ENCODE measurements at places on chromosomes 3 and 15. TPM values are rescaled to one million over a fixed set of nuclear protein-coding genes. Genes with fewer than 3 reads are reported as not detected.

GRCh38 chr3:98759629-98760028 is 3.5 kb upstream of the ST3GAL6 start:
- H3K4me1 ChIP-seq, result peaks cover 9% of the 10 kb centered on the region
- H3K27me3 ChIP-seq, result no peaks in the 10 kb centered on the region
- no peak overlapping the region for H3K4me3 ChIP-seq
- no peak for DNase-seq
- no peaks in the 10 kb centered on the region for H3K36me3 ChIP-seq

DNA sequence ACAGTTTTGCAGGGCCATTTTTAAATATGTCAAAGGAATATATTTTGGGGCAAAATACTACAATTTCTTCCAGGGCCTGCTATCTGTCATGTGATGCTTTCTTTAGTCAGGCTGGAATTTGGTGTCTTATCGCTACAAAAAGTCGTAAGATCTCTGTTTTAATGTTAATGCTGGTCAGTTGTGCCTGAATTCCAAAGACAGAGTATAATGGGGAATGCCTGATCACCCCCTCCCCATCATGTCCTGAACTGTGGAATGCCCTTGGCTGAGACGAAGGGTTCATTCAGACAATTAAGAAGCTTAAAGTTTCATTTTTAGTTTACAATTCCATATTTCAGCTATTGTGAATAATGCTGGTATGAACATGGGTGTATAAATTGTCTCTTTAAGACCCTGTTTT is 203.0 kb downstream of the TBC1D5 start:
- H3K27me3 ChIP-seq, result no peaks in the 10 kb centered on the region
- H3K36me3 ChIP-seq, result no peaks in the 10 kb centered on the region
- DNase-seq, result peak; percentile 70
- H3K4me3 ChIP-seq, result no peak overlapping the region
- peak overlapping the region; percentile 48 for H3K27ac ChIP-seq

DNA sequence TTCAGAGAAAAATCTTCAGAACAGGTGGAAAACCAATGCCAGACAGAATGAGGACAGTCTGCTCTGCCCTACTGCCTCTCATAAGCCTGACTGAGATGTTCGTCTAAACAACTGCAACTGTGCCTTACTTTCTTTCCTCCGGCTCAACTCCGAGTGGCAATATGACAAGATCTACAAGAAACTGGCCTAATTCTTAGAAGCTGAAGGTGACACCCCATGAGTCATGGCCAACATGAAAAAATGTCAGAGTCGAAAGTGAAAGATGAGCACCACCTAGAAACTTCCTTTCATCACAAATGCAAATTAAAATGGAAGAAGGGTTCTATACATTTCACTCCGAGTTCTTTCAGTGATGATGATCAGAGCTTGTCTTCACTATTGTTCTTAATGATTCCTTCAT is 12.9 kb downstream of the PCYT1A start:
- no peak for DNase-seq
- H3K4me1 ChIP-seq, result 0 out of 2 replicates have a peak, but pooled peaks cover 4% of the 10 kb centered on the region
- no peak overlapping the region for H3K4me3 ChIP-seq
- H3K27me3 ChIP-seq, result no peaks in the 10 kb centered on the region
- H3K27ac ChIP-seq, result no peak overlapping the region

Gene CHRFAM7A
- 2.5 TPM for total RNA-seq

Gene UNC13C
- total RNA-seq, result 0.58 TPM

Gene ILDR1
- total RNA-seq, result 0.97 TPM

Gene RBMS3
- total RNA-seq, result 5.5 TPM

DNA sequence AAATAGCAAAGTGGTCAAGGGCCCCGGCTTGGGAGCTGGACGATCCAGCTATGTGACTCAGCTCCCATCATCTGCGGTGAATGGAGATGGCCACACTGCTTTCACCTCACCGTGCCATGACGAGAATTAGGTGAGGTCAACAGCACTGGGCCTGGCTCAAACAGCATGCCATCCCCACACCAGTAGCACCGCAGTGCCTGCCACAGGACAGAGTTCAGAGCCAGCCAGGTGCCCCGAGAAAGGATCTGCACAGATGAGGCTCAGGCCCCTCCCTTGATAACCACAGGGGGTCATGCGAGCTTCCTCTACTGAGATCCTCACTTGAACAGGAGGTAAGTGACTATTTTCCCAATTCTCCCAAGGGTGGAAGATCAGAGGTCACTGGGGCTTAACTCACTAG is 29.4 kb downstream of the ZXDC start:
- DNase-seq, result peak; percentile 70
- peaks cover 7% of the 10 kb centered on the region for H3K4me1 ChIP-seq
- H3K27ac ChIP-seq, result no peak overlapping the region
- no peaks in the 10 kb centered on the region for H3K36me3 ChIP-seq

GRCh38 chr3:149430216-149430615 is 44.3 kb upstream of the TM4SF4 start:
- no peak for DNase-seq
- H3K4me3 ChIP-seq, result no peak overlapping the region
- H3K27me3 ChIP-seq, result no peaks in the 10 kb centered on the region
- no peaks in the 10 kb centered on the region for H3K4me1 ChIP-seq

DNA sequence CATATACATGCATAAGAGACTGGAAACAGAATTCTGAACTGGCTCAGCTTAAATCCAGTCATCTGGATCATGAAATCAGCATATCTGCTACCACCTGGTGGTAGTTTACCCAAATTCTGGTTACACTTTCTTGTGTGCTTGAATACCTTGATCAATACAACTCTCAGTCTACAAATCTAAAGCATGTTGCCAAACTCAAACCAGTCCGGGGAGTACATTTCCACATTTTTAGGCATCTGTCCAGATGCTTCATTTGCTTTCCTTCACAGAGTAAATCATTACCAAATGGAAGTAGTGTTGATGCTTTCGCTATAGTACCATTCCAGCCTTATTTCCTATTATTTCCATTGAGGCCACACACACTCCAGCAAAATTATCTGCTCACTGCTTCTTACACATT is 126.4 kb downstream of the P2RY1 start:
- H3K36me3 ChIP-seq, result no peaks in the 10 kb centered on the region
- H3K27ac ChIP-seq, result no peak overlapping the region
- H3K4me1 ChIP-seq, result no peaks in the 10 kb centered on the region
- H3K27me3 ChIP-seq, result no peaks in the 10 kb centered on the region
- DNase-seq, result peak; percentile 57

DNA sequence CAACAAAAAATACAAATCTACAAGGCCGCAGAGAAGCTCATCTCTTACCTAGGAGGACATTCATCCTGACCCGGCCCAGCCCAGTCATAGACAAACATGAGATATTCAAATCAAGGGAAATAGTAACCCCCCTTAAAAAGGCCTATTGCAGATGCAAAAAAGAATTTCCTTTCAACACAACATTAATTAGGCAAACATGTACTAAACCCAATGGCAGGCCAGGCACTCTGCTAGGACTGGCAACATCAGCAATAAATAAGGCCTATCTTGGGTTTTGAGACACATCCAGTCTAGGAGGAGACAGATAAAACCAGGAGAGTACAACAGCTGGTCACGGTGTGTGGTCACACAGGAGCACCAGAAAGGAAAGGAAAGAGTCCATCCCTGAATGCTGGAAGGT is 61.4 kb downstream of the ADCY5 start:
- H3K4me3 ChIP-seq, result no peak overlapping the region
- no peaks in the 10 kb centered on the region for H3K36me3 ChIP-seq
- H3K27me3 ChIP-seq, result no peaks in the 10 kb centered on the region
- H3K4me1 ChIP-seq, result peaks cover 9% of the 10 kb centered on the region

- H3K27me3 ChIP-seq, result no peaks in the 10 kb centered on the region
- DNase-seq, result peak; percentile 62
Observed at GRCh38 chr3:189652042-189652441, 20.9 kb downstream of the TP63 start.

Gene CD80
- total RNA-seq, result not detected

Gene SGO1
- 31.8 TPM for total RNA-seq

Gene CLDN1
- 4.2 TPM for total RNA-seq

- 0 out of 2 replicates have a peak overlapping the region, but pooled peaks have one; percentile 18 for H3K27ac ChIP-seq
- H3K36me3 ChIP-seq, result no peaks in the 10 kb centered on the region
- DNase-seq, result no peak
- H3K4me1 ChIP-seq, result peaks cover 13% of the 10 kb centered on the region
- H3K4me3 ChIP-seq, result no peak overlapping the region
- no peaks in the 10 kb centered on the region for H3K27me3 ChIP-seq
Observed at GRCh38 chr3:32366638-32367397, 24.8 kb upstream of the CMTM7 start.

GRCh38 chr3:78926523-78926922 is 841.3 kb downstream of the ROBO1 start:
- no peaks in the 10 kb centered on the region for H3K27me3 ChIP-seq
- no peaks in the 10 kb centered on the region for H3K36me3 ChIP-seq
- H3K4me1 ChIP-seq, result no peaks in the 10 kb centered on the region

DNA sequence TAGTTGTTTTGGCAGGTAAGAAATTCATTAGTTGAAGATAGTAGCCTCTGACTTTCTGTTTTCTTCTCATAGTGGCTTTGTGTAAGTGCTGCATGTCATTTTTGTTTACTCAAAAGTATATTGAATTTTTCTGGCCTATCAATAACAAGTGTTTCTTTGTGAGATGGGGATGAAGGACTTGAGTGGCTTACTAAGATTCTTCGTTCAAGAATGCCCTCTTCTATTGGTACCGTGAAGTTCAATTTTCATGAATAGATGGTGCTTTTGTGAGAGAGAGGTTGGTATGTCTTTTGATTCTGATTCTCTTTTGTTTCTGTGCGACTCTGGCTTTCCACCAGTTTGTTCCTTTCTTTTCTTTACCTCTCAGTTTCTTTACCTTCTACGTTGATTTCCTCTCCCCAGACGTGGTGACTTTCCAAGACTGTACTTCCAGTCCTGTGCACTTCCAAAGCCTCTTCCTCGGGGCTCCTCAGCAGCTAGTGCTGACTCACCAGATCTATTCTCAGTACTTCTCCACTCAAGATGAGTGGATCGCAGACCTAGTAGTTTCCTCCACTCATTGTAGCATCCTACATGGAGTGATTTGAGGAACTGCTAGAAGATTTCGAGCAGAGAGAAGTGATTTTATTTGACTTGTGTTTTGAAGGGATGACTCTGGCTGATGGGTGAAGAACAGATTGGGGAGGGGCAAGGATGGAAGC is 82.0 kb upstream of the EPHB3 start:
- no peak for DNase-seq
- H3K4me1 ChIP-seq, result no peaks in the 10 kb centered on the region
- H3K36me3 ChIP-seq, result no peaks in the 10 kb centered on the region

GRCh38 chr3:59605318-59605717 is 555.5 kb upstream of the CFAP20DC start:
- no peak overlapping the region for H3K4me3 ChIP-seq
- H3K36me3 ChIP-seq, result no peaks in the 10 kb centered on the region
- H3K4me1 ChIP-seq, result no peaks in the 10 kb centered on the region
- DNase-seq, result no peak
- no peak overlapping the region for H3K27ac ChIP-seq

DNA sequence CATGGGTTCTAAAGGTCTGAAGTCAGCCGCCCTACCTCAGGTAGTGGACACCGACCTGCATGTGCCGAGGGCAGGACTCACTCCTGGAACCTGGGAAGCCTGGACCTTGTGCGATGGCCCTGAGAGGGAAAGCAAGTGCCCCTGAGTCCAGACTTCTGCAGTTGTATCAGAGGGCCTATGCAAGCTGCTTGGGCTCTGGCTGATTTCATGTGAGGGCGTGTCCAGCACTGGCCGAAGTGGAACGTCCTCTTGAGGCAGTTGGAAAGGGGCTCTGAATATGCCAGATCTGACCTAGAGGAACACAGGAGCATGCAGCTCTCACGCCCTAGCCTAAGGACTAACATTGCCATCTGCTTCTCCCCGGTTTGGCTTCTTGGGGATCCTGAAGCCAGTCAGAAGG is 2.5 kb upstream of the CAMP start:
- H3K4me1 ChIP-seq, result no peaks in the 10 kb centered on the region
- no peak overlapping the region for H3K4me3 ChIP-seq
- no peak for DNase-seq
- no peaks in the 10 kb centered on the region for H3K27me3 ChIP-seq
- H3K27ac ChIP-seq, result no peak overlapping the region
- no peaks in the 10 kb centered on the region for H3K36me3 ChIP-seq

- H3K4me1 ChIP-seq, result no peaks in the 10 kb centered on the region
- no peak overlapping the region for H3K27ac ChIP-seq
- H3K4me3 ChIP-seq, result no peak overlapping the region
- no peaks in the 10 kb centered on the region for H3K36me3 ChIP-seq
- no peak for DNase-seq
Observed at GRCh38 chr15:51288143-51289065, 50.0 kb downstream of the CYP19A1 start.

Gene SLC28A2
- total RNA-seq, result not detected

DNA sequence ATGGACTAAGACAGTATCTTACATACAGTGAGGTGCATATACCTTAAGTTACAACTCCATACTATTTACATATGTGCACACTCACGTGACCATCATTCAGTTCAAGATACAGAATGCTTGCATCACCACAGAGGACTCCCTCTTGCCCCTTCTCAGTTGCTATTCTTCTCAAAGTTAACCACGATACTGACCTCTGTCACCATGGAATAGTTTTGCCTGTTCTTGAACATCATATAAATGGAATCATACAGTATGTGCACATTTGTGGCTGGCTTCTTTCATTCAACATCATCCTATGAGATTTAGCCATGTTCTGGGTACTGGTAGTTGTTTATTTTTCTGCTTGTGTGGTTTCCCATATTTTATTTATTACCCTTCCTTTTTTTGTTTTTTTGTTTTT is 10.4 kb upstream of the ZSCAN2 start:
- H3K4me1 ChIP-seq, result peaks cover 21% of the 10 kb centered on the region
- no peaks in the 10 kb centered on the region for H3K27me3 ChIP-seq

GRCh38 chr15:83928878-83929418 is 275.0 kb downstream of the ADAMTSL3 start:
- no peak overlapping the region for H3K27ac ChIP-seq
- no peaks in the 10 kb centered on the region for H3K4me1 ChIP-seq
- DNase-seq, result no peak
- H3K36me3 ChIP-seq, result no peaks in the 10 kb centered on the region
- H3K4me3 ChIP-seq, result no peak overlapping the region

GRCh38 chr15:55799291-55800212 is 56.6 kb upstream of the PRTG start:
- H3K4me1 ChIP-seq, result peaks cover 10% of the 10 kb centered on the region
- H3K4me3 ChIP-seq, result no peak overlapping the region
- no peak overlapping the region for H3K27ac ChIP-seq

DNA sequence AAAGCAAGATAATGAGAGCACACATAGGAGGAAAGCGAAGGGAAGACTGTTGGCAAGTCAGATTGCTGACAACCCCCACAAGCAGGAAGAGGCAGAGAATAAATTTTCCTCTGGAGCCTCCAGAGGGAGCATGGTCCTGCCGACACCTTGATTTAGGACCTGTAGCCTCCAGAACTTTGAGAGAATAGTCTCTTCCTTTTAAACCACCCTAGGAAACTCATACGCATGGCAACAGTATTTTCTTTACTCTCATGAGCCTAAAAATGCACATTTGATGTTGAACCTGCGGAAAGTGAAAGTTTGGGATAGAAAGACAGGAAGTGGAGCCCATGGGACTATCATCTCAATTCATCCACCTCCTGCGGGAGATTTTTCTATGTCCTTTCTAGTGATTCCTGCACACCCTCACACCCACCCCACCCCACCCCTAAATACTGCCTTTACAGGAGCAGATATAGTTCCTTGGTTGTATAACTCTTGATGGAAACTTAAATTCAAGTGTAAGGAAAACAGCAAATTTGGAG is 116.7 kb upstream of the LPP start:
- no peaks in the 10 kb centered on the region for H3K36me3 ChIP-seq
- no peaks in the 10 kb centered on the region for H3K4me1 ChIP-seq
- no peak overlapping the region for H3K4me3 ChIP-seq
- no peaks in the 10 kb centered on the region for H3K27me3 ChIP-seq
